ENCODE measurements at places on chromosomes 1 and 21.

- DNase-seq, result no peak
These were observed 8.8 kb upstream of the OBSCN start for GRCh38 chr1:228198977-228199590.

DNA sequence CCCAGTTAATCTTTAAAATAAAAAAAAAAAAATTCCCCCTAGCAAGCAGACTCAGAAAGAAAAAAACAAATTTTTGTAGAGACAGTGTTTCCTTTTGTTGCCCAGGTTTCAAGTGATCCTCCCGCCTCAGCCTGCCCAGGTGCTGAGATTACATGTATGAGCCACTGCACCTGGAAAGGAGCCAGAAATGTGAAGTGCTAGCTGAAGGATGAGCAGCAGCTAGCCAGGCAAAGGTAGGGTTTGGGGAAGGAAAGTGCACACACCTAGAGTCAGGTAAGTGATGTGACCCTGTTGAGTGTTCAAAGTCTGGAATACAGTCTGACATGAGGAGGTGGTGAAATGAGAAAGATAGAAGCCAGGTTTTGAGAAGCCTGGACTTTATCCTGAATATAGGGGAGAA lies 1.7 kb downstream of the AKR1A1 start:
- DNase-seq, result no peak

DNA sequence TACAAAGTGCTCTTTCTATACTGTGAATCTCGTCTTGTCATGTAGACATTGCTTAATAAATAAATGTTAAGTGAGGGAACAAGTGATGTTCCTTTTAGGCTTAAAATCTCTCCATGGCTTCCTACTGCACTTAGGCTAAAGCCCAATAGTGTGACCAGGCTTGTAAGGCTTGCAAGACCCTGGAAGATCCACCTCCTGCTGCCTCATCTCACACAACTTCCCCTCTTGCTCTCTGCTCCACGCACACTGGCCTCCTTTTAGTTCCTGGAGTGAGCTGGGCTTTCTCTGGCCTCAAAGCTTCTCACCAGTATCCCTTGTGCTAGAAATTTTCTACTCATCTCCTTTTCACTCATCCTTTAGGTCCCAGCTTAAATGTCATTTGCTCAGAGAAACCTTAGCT lies 41.5 kb upstream of the DIPK1A start:
- DNase-seq, result peak; percentile 59

DNA sequence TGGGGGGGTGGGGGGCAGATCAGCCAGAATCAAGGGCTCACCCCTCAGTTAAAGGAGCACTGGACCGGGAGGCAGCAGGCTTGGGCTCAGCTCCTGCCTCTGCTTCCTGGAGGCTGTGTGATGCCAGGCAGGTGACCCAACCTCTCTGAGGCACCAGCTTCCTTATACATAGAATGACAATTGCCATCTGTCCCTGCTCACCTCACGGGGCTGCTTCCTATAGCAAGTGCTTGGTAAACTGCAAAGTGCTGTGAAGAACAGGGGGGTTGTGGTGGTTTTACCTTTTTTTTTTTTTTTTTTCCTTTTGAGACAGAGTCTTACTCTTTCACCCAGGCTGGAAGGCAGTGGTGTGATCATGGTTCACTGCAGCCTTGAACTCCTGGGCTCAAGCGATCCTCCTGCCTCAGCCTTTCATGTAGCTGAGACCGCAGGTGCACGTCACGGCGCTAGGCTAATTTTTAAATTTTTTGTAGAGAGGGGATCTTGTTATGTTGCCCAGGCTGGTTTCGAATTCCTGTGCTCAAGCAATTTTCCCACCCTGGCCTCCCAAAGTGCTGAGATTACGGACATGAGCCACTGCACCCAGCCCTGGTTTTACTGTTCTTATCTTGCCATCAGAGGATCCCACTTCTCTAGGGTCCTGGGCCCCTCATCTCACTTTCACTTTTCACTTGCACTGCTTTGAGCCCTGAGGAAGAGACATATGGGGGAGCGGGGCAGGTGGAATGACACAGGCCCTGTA lies 11.6 kb downstream of the KCNQ4 start:
- no peak for DNase-seq

- DNase-seq, result peak; percentile 86
These were observed 42.5 kb downstream of the LGR6 start for GRCh38 chr1:202235856-202236837.

DNA sequence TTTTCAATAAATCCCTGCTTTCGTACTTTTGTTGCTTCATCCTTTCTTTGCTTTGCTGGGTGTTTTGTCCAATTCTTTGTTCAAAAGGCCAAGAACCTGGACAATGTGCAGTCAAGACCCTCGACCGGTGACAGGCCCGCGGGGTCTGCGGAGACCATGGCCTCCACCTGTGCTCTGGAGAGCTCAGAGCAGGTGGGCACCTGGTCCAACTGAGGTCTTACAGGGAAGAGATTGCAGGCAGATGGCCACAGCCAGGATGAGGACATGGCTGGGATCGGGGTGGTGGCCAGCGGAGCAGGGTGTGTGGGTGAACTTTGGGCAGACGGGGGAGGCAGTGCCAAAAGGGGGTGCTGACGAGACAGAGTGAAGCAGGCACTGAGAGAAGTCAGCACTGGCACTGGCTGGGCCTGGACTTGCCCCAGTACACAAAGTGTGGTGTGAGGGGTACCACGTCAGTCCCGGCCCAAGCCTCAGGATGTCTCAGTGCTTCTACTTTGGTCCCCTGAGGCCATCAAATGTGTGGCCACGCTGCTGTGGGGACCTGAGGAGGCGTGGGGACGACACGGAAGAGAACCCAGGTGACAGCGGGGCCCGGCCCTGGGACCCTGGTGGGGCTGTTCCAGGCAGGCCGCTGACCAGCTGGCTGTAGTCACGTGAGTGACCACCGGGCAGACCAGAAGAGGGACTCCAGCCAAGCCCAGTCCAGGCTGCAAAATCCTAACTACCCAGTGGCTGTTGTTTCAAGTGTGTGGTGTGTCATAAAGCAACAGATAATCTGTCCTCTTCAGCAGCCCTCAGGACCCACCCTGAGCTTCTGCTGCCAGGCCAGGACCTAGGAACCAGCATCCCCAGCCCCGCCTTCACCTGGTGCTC lies 10.4 kb upstream of the CCDC27 start:
- DNase-seq, result no peak

Measured in suppressor macrophage treated with lipopolysaccharide for 1 hour (primary cell).